ENCODE measurements at places on chromosomes 5 and 9.

DNA sequence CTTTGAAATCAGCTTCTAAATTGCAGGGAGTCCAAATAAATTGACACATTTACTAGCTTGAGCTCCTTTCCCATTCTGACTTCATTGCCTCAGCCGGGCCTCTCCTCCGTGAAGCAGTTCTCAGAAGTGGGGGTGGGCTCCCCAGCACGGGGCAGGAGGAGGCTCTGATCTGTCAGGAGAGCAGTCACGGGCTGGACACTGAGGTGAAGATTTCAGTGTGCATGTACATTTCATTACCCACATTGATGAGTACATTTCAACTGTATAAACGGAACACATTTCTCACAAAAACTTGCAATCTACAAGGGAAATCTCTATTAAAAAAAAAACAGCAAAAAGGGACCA is 195.9 kb downstream of the SEMA6A start:
- no peak for DNase-seq

GRCh38 chr5:133062276-133062675 is 10.5 kb downstream of the HSPA4 start:
- no peak for DNase-seq

DNA sequence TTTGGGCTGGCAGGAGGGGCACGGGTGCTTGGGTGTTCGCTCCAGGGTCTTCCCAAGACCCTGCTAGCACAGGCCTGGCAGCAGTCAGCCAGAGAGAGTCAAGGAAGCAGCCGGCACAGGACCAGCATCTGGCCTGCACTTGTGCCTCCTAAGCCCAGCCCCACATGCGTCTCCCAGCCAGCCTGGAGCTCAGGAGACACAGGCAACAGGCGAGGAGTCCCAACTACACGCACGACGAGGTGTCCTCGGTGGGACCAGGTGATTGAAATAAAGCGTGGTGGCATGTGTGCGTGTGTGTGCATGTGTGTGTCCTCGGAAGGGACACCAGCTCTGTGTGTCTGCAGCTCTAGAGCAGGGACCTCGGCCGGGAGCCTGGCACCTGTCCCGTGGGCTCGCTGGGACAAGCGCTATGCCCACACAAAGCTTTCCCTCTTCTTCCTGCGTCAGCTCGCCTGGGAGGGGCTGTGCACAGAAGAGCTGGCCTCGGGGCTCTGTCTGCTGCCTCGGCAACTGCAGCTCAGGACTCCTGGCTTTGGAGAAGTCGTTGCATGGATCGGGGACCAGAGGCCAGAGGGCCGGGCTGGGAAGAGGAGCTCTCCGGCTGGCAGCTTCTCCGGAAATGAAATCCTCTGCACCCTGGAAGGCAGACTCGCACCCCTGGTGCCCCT is 14.7 kb upstream of the SLC9A3 start:
- DNase-seq: no peak

GRCh38 chr9:2053883-2054845 is 39.0 kb downstream of the SMARCA2 start:
- no peak for DNase-seq

DNA sequence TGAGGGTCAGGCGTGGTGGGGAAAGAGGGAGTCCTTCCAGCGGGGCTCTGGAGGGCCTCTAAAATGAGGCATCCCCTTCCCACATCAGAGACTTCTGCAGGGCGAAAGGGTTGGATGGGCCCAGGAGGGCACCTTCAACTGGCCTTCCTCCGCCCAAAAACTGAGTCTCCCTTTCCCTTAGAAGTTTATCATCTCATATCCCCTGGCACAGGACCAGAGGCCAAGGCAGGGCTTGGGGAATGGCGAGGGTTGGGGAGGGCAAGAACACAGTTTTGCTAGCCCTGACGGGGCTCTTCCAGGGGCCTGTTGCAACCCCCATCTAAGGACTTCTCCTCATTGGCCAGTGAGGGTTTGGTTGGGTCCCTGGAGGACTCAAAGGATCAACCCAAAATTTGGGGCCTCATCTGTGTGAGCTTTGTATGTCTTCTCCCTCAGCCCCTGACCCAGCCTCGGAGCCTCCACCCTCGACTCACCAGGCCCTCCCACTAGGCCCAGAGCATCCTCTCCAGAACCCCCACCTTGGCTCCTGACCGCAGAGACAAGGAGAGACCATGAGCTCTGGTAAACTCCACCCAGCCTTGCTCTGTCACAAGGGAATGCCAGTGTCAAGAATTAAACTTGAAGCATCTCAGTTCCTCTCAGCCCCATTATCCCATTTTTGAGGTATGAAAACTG is 24.1 kb downstream of the AQP7 start:
- DNase-seq: no peak

DNA sequence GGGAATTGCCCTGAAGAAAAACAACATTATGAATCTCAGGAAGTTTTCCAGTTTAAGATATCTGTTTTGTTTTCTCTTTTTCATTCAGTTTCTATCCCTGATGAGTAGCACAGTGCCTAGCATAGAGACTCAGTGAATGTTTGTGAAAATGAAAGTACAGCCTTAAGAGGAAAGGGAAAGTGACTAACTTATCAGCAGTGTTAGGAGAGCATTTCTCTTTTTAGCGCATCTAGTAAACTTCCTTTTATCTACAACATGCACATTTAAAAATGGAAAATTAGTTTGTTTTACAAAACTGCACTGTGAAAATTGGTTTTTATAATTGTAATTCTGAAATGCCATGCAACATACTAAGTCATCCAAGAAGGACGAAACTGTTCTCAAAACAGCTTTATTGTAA is 110.8 kb downstream of the SMARCA2 start:
- no peak for DNase-seq

- DNase-seq: no peak
Measured at GRCh38 chr9:135308821-135309762, 170.5 kb upstream of the PPP1R26 start.

GRCh38 chr5:76602094-76602726 is 21.0 kb downstream of the F2RL2 start:
- DNase-seq: no peak

DNA sequence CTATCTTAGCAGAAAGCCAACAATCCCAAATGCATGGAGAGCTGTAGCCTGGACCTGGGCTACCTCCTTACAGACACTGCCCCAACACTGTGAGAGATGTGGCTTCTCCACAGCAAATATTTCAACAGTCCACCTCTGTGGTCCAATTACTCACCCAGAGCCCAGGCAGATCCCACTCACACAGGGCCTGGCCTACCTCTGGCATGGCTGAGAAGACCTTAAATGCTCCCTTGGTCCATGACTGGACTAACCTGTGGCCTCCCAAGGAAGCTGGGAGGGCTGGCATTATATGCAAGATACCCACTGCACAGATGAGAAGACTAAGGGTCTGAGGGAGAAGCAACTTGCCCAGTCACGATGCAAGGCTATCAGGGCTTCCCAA is 22.8 kb upstream of the SLC25A51 start:
- no peak for DNase-seq

DNA sequence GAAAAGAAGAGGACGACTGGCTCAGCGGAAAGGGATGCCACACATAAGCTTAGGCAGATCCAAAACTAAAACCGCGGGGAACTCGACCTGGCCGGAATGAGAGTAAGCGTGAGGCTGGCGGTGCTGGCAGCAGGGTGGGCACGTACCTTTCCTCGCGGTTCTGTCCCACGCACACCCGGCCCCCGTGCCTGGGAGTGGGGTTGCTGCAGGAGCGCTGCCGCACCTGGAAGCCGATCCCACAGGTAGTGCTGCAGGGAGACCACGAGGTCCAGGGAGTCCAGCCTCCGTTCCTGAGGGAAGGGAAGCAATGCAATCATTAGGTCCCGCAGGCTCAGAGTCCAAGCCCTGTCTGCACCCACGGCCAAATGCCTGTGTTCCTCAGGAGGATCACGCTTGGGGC is 427.0 kb downstream of the SEMA5A start:
- DNase-seq: no peak

DNA sequence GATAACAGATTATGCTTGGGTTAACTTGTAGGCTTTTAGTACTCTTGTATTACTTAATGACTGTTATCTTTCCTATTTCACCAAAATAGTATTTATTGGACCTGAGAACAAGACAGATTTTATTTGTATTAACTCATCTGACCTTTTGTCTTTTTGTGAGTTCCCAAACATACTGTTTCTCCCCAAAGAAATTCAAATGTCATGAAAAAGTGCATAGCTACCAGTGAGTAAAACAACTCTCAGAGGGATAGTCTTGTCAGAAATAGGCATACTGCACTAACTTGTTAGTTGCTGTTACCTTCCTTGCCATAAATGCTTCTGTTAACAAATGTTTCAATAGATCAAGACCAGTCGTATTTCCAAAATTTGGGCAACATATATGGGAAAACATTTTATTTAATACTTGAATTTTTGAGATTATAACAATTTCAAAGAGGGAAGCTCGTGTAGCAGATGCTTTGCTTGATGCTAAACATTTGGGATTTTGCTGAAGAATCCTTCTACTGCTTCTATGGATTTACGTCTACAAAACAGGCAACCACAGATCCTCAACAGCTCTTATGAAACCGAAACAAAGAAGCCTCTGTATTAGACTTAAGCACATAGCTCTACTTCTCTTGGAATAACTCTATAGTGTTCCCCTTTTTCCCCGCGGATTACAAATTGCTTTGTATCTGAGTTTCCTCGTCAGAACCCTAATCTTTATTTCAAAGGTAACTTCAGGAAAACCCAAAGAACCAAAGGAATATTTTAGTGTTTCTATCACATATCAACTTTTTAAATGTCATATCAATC is 248.8 kb downstream of the MCTP1 start:
- no peak for DNase-seq

DNA sequence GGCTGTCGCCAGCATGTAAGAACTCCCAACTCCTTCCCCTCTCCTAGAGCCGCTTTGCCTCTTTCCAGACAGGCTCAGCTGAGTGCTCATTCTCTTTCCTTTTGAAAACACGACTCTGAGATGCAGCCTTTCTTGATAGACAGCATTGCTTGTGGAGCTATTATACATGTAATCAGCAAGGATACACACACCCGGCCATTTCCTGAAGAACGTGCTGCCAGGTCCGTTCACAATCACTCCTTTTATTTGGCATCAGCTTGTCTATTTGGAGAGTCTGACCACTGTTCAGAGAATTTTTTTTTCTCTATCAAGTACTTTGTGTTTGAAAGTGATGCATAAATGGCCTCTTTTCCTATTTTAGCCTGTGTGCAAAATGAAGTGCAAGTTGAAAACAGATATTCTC is 328.7 kb downstream of the MARCHF11 start:
- no peak for DNase-seq

DNA sequence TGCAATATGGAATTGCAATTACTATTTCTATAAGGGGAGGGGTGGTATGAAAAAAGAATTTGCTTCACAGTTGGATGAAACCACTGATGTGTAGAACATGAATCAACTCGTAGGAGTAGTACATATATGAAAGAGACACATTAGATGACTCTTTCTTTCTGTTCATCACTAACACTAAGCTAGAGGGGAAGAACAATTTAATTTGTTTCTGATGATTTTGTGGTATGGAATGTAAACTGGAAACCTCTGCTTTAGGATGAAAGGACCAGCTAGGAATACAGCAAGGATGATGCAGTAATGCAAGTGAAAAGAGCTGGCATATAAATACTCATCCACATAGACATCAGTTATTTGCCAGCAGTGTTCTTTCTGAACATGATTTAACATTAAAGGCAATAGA is 113.4 kb downstream of the PAPPA start:
- no peak for DNase-seq

All from GM04503 (cell line).